ENCODE measurements at places on chromosomes 6 and 20. TPM values are rescaled to one million over a fixed set of nuclear protein-coding genes. Genes with fewer than 3 reads are reported as not detected.

Gene SLC22A7
- total RNA-seq: 158 TPM

Gene SNAP25
- total RNA-seq: not detected

DNA sequence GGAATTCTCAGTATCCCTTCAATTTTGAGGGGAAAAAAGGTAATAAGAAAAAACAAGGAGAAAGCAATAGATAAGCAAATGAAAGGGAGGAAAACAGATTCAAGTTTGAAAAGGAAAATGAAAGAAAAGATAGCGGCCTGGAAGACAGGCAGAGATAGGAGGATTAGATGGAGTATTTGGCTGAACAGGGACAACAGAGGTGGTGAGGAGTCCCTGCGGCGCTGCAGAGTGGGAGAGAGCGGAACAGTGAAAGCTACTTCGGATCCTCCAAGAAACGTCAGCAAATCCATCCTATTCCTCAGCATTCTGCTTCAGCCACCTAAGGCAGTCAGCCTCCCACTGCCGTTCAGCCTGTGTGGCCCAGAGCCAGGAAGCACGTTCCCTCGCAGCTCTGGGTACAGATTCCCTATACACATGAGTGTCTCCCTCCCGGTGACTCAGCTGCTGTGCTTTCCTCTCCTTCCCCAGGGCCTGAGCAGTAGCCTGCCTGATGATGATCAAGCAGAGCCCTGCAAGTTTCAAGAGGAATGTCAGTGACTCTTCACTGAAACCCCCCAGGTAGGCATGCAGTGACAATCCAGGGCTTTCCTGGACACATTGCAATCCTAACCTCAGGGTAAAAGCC, 43.4 kb upstream of the CDYL start:
- no peak overlapping the region for H3K27ac ChIP-seq
- H3K36me3 ChIP-seq: no peaks in the 10 kb centered on the region
- H3K4me1 ChIP-seq: no peaks in the 10 kb centered on the region
- DNase-seq: no peak
- H3K4me3 ChIP-seq: peak overlapping the region; percentile 25

DNA sequence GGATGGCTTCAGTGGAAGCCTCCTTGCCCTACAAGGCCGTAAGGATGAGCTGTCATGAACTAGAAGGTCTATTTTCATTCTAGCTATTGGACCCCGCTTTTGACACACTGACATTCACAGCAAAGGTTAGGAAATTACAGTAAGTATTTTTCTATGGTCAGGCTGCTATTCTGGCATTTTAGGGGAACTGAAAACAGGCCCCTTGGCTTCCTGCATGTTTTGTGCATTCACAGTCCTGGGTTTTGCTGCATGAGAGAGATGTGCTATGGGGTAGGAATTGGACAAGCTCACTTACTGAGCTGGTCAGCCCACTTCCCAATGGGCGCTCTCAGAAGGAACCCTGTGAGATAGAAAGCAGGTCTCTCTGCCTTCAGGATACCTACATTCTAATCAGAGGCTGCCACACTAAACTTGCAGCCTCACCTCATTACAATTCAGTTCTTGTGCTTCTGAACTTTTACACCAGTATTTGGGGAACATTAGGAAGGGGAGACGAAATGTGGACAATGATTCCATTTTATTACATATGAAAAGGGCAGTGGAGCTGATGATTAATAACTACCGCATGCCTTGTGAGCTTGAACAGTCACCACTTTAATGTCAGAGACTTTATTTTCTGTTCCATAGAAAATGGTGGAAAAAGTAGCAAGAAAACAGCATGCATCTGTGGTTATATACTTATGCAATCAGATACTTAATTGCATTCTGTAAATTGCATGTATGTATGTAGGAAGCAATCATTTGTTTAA, 86.6 kb upstream of the TAB2 start:
- H3K4me1 ChIP-seq: no peaks in the 10 kb centered on the region
- no peak overlapping the region for H3K4me3 ChIP-seq
- DNase-seq: no peak
- no peaks in the 10 kb centered on the region for H3K36me3 ChIP-seq
- H3K27me3 ChIP-seq: no peaks in the 10 kb centered on the region

Gene C4B
- total RNA-seq: 2,196 TPM

DNA sequence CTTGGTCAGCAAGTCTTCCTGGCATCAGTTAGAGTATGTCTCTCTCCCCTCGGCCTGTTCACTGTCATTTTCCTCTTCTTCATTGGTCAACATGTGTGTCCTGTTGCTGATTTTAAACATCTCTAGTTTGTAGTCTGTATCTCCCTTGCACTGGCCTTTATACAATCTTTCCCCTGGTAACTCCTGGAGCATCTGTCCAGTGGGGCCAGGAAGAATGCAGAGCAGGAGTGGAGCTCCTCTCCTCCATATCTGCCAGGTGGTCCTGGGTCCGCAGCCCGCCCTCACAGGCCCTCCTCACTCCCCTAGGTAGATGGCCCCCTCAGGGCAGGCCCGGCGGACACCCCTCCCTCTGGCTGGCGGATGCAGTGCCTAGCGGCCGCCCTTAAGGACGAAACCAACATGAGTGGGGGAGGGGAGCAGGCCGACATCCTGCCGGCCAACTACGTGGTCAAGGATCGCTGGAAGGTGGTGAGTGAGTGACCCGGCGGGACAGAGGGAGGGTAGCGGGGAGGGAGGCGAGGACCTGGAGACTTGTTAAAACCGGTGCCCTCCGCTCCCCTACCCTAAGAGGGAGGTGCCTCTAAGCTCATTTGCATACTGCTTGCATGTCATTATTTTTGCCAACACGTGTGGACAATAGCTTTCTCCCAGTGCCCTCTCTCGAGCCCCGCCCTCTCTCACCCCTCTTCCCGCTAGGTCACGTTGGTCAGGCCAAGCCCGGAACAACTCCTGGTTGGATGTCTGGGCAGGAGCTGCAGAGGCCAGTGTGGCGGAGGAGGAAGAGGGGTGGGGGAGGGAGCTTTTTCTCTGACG, 3.2 kb downstream of the TTBK1 start:
- no peaks in the 10 kb centered on the region for H3K27me3 ChIP-seq
- peaks cover 9% of the 10 kb centered on the region for H3K4me1 ChIP-seq
- H3K36me3 ChIP-seq: no peaks in the 10 kb centered on the region

Gene EBF4
- 16.6 TPM for total RNA-seq

GRCh38 chr6:3418496-3419060, 38.3 kb downstream of the SLC22A23 start:
- DNase-seq: no peak
- H3K27me3 ChIP-seq: no peaks in the 10 kb centered on the region
- no peak overlapping the region for H3K4me3 ChIP-seq
- no peaks in the 10 kb centered on the region for H3K4me1 ChIP-seq
- H3K36me3 ChIP-seq: no peaks in the 10 kb centered on the region
